Kidney epithelial cell (primary cell): ENCODE measurements at places on chromosomes 5 and 9. TPM values are rescaled to one million over a fixed set of nuclear protein-coding genes. Genes with fewer than 3 reads are reported as not detected.

- no peak for DNase-seq
These were observed 7.3 kb downstream of the PPP3R2 start for GRCh38 chr9:101587332-101588043.

DNA sequence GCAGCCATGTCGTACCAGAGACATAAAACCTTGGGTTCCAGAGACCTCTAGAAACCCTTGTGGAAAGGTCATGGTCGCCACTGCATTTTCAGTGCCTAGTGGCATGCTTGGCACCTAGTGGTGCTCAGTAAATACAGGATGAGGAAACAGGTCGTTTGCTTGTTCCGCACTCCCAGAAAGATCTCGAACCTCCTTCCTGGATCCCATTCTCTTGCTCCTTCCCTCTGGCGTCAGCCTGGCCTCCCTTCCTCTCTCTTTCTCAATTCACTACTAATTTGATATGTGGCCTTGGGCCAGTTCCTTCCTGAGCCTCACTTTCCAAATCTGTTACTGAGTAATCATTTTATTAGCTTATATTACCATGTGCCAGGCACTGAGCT lies 4.4 kb downstream of the NDST1 start:
- no peak for DNase-seq

DNA sequence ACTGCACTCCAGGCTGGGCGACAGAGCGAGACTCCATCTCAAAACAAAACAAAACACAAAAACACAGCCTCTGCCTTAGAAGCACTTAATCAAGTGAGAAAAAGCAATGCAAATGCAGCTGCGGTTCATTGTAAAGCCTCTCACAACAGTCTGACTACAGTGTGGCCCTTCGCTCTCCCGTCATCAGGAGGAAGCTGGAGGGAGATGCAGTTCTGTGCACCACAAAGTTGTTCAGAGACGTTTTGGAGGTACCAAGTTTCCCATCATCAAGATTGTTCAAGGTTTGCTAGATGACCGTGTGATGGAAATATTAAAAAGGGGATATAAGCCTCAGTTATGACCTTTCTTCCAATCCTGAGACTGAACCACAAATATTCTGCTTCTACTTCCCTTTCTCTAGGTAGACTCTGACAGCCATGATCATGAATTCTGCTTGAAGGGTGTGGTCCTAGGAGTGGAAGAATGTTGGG lies 40.9 kb downstream of the SEC61B start:
- no peak for DNase-seq

- DNase-seq: no peak
These were observed 729 bp upstream of the RORB start for GRCh38 chr9:74496406-74496805.

DNA sequence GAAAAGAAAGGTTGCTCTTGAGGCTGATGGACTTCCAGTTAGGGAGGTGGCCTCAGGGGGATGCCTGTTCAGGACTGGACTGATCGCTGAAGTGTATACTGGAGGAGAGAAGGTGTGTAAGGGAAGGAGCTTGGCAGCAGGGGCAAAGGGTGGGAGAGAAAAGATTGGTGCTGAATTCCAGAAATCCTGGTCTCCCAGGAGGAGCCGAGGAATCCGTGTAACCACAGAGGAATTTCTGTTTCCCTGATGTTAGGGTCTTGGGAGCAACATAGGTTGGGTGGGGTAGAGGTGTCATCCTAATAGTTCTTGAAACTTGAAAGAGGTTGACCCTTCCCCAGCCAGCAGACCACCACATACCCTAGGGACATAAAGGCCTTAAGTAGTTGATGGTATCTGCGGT lies 88.9 kb upstream of the PTPN3 start:
- no peak for DNase-seq

GRCh38 chr9:69771775-69772418 lies 12.1 kb upstream of the PTAR1 start:
- DNase-seq: no peak

NKD2 gene
- total RNA-seq: 1.0 and 1.7 TPM in 2 replicates

- no peak for DNase-seq
These were observed 130.0 kb downstream of the ENC1 start for GRCh38 chr5:74510476-74511075.

F12 gene
- 4.0 and 5.1 TPM in 2 replicates for total RNA-seq

ABLIM3 gene
- total RNA-seq: 32.1 and 35.2 TPM in 2 replicates

- no peak for DNase-seq
These were observed 70.7 kb downstream of the CETN3 start for GRCh38 chr5:90338712-90339372.

PCDHB5 gene
- total RNA-seq: 3.1 and 6.7 TPM in 2 replicates

PALM2AKAP2 gene
- total RNA-seq: 10.1 and 19.3 TPM in 2 replicates

RORB gene
- not detected in 2 replicates for total RNA-seq

DNA sequence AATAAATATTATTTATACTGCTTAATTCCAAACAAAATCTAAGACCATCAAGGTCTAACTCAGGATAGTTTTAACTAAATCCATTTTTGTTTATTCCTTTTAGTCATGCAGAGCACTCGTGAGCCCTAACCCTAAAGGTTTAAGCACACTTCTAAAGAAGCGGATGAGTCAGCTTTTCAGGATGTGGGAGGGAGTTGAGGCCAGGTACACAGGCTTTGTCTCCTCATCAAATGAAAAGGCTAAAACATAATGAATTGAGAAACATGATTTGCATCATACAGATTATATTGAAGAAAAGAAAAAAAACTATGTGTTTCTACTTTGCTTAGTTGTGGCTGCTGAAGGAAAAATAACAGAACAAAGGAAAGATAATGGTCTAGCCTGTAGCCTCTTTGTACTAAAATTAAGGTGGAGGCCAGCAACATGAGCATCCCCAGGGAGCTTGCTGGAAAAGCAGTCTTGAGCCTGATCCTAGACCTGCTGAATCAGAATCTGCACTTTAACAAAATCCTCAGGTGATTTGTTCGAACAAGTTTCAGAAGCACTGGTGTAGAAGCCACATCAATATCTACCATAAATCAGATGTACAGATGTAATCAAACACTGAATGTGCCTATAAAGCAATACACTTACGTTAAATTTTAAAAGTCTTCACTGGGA lies 21.1 kb upstream of the ISCA1 start:
- DNase-seq: no peak

GRCh38 chr9:4417578-4418325 lies 72.5 kb upstream of the SLC1A1 start:
- DNase-seq: no peak

IL17B gene
- not detected in 2 replicates for total RNA-seq

GRCh38 chr9:79008916-79009315 lies 562.8 kb upstream of the TLE4 start:
- DNase-seq: no peak

NUTM2F gene
- total RNA-seq: not detected in 2 replicates

DNA sequence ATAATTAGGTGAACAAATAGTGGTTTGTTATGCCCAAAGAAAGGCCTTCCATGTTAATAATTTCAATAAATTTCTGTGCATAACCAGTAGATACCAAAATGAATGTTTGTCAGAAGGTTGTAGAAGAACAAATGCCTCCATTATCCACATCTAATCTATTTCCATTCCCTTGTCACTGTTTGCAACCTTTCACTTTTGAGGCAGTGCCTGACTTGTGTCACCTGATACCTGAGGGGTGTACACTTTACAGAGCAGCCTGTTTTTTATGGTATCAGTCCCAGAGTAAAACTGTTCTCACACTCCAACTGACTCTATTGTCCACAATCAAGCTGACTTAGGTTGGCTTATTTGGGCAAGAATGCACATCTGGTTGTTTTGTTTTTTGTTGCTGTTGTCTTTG lies 40.1 kb downstream of the FREM1 start:
- no peak for DNase-seq

DNA sequence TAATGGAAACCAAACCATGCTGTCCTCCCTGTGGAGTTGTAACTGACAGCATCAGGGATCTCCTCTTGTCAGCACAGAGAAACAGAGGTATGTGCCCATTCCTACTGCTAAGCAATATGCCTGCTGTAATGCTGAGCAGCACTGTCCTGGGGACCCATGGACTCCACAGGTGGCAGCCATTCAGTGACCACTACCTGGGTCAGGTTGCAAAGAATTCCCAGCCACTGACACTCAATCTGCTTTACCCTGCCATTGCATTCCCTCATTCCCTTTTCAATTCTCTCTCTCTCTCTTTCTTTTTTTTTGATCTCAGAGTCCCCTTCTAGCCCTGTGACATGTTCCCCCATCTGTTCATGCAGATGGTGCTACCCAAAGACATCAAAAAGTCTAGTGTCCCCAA lies 104.1 kb downstream of the GABRB2 start:
- DNase-seq: no peak

SLC28A3 gene
- 0.21 and 0.75 TPM in 2 replicates for total RNA-seq

DNA sequence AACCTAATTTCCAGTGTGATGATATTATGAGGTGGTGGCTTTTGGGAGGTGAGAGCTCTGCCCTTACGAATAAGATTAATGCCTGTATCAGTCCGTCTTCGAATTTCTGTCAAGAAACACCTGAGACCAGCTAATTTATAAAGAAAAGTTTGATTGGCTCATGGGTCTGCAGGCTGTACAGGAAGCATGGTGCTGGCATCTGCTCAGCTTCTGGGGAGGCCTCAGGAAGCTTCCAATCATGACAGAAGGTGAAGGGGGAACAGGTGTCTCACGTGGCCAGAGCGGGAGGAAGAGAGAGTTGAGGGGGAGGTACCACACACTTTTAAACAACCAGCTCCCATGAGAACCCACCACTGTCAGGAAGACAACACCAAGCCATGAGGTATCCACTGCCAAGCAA lies 46.9 kb downstream of the C9orf50 start:
- DNase-seq: no peak

- no peak for DNase-seq
These were observed 968 bp downstream of the NKD2 start for GRCh38 chr5:1009359-1010180.

GRCh38 chr5:76449606-76450005 lies 46.5 kb downstream of the IQGAP2 start:
- DNase-seq: no peak

NOXA1 gene
- 0.84 and 1.8 TPM in 2 replicates for total RNA-seq

PCDHGA7 gene
- total RNA-seq: 2.2 and 3.1 TPM in 2 replicates
